Ovary (tissue), 10 donors: ENCODE measurements at places on chromosomes 3 and 15.

DNA sequence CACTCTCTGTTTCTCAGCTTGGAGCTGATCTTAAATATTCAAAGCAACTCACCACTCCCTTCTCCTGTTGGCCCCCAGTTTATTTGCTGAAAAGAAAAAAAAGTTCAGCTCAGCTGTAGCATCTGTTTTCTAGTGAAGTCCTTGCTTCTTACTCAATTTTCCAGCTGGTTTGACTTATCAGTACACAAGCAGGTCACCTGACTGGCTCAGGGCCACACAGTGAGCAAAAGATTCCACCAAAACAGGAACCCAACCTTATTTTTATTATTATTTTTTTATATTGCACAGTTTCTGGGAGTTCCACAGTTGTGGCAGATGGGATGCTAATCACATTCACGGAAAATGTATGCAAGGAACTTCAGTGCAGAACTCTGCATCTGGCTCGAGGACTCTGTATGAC is 390.7 kb upstream of the RGMA start:
- DNase-seq = peak; percentile 81

GRCh38 chr15:37101980-37102304 is 1.6 kb upstream of the MEIS2 start:
- no peak for DNase-seq

GRCh38 chr15:50186752-50187151 is 4.8 kb downstream of the SLC27A2 start:
- no peak for DNase-seq

DNA sequence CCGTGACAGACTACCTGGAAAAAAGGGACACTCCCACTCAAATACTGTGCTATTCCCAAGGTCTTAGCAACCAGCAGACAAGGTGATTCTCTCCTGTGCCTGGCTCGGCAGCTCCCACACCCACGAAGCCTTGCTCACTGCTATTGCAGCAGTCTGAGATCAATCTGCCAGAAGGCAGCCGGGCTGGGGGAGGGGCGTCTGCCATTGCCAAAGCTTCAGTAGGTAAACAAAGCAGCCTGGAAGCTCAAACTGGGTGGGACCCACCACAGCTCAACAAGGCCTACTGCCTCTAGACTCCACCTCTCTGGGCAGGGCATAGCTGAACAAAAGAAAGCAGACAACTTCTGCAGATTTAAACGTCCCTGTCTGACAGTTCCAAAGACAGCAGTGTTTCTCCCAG is 128.4 kb upstream of the SETMAR start:
- DNase-seq = no peak

DNA sequence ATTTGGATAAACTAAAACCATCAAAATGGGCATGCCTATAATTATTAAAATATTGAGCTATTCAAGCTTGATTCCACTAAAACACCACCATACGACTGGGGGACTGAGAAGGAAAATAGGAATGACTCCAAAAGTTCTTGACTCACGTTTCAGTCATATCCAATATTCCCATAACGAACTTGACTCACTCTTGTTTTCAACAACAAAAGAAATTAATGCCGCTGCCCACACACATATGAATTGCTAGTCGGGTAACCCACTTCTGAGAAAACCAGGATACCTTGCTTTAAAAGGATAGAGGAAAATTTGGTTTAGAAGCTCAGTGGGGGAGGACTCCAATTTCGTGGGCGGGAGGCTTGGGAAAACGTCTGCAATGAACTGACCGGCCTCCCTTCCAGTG is 5.2 kb downstream of the HTR3C start:
- DNase-seq = no peak

- no peak for DNase-seq
These were observed 18.6 kb upstream of the SLC41A3 start for GRCh38 chr3:126102530-126102951.

- DNase-seq = no peak
These were observed 283.9 kb downstream of the TAFA4 start for GRCh38 chr3:68648494-68648893.

DNA sequence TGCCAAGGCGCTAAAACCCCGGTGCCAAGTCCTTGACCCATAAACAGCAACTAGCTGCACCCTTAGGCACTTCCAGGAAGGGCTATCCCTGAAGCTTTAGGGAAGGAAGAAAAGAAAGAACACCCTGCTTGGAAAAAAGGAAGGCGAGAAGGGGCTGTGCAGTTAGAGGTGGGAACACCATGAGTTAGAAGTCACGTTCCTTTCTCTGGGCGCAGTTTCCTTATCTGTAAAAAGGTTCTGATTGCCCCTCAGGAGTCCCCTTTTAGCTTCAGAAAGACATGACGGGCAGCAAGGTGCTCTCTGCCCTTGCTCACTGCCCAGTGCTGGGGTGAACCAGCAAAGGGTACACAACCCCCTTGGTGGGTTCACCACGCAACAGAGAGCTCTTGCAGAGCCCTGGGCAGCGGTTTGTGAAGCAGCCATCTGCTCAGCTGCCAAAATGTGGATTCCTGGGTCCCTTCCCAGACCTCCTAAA is 798 bp downstream of the GCHFR start:
- DNase-seq = no peak

- DNase-seq = no peak
These were observed 61.4 kb upstream of the CD47 start for GRCh38 chr3:108152274-108152673.

DNA sequence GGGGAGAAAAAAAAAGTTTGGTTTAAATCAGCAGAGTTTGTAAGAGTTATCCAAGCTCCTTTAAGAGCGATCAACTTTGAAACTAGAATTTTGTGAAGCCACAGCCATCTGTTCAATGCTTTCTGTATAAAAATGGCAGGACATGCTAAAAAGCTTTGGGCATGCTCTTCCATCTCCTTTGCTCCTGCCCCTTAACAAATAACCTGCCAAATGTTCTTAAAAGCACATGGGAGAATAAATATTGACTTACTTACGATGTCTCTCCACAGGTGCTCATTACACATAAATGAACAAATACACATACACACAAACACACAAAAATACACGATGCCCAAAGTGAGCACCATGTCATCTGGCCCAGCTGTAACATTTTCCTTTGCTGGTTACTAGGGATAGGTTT is 211.8 kb upstream of the DPH6 start:
- DNase-seq = no peak

DNA sequence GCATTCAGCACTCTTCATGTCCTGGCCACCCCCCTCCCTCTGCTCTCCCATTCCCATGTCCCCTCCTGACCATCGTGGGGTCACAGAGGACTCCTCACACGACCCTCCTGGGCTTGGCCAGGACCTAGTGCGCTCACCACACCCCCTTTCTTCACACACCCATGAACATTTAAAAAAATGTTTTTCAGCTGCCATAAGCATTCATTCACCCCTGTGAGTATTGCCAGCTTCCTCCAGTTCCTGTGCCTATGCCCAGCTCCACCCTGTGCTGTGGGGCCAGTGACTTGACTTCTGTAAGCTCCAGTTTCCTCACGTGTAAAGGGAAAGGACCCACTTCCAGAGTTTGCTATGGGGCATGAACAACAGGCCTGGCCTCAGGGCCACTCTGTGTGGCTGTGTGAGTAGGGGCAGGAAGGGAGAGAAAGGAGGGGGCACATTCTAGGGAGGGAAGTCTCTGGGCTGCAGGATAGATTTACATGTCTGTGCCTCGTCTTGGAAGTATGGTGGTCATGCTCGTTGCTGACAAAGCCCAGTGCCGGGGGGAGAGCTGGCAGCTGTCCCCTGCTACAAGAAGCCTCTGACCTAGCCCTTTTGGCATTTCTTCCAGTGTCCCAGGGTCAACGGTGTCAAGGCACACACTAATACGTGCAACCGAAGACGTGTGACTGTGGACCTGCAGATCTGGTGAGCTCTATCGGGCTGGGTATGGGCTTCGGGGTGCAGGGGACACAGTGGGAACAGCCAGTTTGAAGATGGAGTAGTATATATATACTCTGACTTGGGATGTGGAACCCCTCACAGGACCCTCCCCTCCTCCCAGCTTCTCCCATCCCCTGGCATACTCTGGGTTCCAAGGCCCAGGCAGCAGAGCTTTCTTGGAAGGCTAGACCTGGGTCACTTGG is 22.8 kb downstream of the ESYT3 start:
- no peak for DNase-seq

DNA sequence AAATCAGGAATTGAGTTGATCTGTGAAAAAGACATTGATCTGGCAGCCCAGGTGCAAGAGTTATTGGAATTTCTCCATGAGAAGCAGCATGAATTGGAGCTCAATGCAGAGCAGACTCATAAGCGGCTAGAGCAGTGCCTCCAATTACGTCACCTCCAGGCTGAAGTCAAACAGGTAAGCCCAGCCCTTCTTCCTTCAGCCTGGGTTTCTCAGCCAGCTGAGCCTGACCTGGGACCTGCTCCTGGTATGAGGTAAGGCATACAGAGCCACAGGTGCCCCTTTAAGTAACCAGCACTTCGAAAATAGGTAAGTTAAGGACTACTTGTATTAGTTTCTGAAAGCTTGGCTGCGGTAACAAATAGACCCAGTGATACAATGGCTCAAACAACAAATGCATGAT is 307.4 kb upstream of the UMPS start:
- no peak for DNase-seq

DNA sequence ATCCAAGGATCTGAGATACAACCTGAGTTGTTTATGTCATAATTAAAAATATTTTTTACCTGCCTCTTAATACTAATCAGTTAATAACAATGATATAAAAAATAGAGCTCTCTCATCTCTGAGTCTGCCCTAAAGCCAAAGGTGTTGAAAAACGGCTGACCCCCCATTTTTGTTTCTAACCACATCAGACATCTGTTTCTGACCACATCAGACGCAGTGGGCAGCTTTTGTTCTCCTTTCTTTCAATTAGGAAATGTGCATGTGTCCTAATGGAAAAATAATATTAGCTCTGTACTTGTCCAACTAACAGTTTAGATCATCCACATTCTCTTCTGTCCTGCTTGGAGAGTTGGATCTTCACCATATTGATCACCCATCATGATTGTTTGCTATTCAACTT is 144.6 kb downstream of the SHOX2 start:
- DNase-seq = no peak

DNA sequence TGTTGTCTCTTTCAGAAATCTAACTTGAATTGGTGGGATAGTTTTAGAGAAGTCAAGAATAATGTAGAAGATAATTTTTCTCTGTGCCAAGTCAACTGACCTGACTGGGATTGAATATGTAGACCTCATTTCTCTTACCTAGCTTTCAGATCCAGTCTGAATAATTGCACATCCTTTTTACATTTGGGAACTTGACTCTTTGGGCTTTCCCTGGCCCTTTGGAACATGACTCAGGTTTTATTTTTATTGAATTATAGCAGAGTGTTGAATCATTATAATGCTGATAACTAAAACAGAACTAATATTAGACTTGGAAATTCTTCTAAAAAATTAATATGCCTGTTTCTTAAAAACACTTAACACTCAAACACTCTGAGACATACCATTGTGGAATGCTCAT is 76.5 kb downstream of the PFN2 start:
- DNase-seq = no peak

GRCh38 chr3:72182206-72182605 is 397.3 kb upstream of the PROK2 start:
- DNase-seq = no peak

- DNase-seq = no peak
These were observed 148.4 kb upstream of the GBE1 start for GRCh38 chr3:81909796-81910195.

- DNase-seq = no peak
These were observed 8.8 kb downstream of the ADPRH start for GRCh38 chr3:119588112-119588511.

DNA sequence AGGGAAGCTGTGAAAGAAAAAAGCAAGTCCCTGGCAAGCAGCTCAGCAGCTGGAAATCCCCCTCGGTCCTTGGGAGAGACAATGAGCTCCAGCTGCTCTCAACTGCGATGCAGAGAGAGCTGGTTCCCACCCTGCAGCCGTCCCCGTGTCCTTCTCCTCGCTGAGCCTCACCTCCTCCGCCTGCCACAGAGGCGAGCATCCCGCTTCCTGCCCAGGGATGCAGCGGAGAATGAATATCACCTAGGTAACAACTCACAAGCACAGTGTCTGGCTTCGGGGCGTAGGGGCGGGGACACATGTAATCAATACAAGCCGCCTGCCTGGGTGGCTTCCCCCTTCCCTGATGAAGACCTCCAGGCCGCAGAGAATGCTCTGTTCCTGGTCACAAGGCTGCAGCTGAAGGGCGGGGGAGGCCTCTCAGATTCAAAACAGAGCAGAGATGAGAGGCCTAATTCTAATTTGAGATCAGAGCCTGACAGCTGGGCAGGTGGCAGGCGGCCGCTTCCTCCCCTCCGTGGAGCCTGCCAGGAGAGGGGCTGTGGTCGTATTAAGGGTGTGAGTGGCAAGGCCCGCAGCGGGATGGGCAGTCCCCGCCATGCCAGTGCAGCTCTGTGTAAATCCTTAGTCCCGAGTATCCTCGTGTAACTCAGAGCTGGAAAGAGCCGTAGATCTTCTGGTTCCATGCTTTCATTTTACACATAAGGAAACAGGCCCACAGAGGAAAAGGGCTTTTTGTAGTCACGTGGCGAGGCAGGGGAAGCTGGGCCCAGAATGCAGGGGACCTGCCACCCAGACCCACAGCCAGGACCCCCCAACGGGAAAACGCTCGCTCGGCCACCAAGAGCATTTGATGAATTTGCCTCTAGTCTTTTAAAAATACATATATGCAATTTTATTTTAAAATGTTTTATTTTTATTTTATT is 24.3 kb downstream of the ZDHHC19 start:
- peak; percentile 33 for DNase-seq

- no peak for DNase-seq
These were observed 23.2 kb downstream of the ALDH1L1 start for GRCh38 chr3:126157083-126157768.

GRCh38 chr3:60953351-60953750 is 297.9 kb downstream of the FHIT start:
- no peak for DNase-seq

DNA sequence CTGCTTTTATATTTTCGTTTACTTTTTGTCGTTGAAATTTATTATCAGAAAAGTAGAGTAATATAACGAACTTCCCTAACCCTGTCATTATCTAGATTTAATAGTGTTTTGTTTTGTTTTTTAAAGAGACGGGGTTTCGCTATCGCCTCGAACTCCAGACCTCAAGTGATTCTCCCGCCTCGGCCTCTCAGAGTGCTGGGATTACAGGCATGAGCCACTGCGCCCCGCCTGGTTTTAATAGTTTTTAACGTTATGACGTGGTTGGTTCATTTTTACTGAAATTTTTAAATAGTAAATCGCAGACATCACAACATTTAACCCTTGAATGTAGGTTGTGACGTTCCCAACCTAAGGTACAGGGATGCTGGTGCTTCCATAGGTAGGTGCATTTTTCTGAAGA is 1.0 kb downstream of the NGRN start:
- DNase-seq = peak; percentile 43

GRCh38 chr3:149703466-149703865 is 45.6 kb upstream of the WWTR1 start:
- peak; percentile 68 for DNase-seq

GRCh38 chr3:4750306-4750968 is 228.8 kb upstream of the BHLHE40 start:
- DNase-seq = peak; percentile 70

DNA sequence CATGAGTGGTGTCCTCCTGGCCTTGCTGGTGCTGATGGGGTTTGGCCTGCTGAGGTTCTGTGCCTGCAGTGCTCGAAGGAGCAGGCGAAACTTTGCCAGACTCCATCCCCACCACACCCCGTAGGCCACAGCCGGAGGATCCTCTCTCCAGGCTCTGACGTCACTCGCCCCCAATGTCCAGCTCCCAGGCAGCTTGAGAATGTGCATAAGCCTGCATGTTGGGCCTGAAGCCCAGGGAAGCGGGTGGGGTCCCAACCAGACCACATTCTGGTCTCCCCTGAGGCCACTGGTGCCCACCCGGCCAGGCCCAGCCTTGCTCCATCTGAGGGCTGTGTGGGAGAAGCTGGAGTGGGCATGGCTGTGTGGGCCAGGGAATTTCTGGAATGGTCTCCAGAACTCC is 109.8 kb downstream of the ASB7 start:
- DNase-seq = peak; percentile 53
